ENCODE measurements at places on chromosomes 7 and 10.

DNA sequence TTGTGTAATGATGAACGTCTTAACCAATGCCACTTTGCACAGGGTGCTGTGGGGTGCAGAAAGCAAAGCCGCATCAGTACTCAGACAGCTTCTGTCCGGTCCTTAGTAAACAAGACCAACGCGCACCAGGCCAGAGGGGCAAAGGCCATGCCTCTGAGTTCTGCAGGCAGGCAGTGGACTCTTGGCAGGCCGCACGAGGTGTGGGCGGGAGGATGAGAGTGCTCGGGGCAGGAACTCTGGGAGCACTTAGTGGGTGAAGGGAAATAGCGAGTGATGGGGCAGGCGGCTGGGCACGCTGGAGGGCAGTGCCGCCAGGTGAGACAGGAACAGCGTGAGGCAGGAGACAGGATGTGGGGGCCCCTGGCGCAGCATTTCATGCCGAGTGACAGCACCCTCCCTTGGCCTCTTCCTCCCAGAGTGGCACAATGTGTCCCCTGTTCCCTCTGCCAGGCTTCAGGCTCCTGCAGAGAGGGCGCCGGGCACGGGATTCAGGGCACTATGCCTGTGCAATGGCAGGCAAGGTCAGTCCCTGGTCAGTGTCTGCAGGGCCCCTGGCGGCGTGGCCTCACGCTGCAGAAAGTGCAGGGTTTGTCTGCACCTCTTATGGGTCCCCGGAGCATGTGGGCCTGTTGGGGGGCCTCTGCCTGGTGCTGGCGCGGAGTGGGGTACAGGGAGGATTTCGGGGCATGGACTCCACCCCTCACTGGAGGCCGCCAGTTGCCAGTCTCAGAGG is 60.4 kb downstream of the VIPR2 start:
- H3K4me1 ChIP-seq = no peaks in the 10 kb centered on the region
- no peaks in the 10 kb centered on the region for H3K27me3 ChIP-seq
- H3K36me3 ChIP-seq = no peaks in the 10 kb centered on the region
- no peak for DNase-seq
- no peak overlapping the region for H3K4me3 ChIP-seq
- no peak overlapping the region for H3K27ac ChIP-seq

DNA sequence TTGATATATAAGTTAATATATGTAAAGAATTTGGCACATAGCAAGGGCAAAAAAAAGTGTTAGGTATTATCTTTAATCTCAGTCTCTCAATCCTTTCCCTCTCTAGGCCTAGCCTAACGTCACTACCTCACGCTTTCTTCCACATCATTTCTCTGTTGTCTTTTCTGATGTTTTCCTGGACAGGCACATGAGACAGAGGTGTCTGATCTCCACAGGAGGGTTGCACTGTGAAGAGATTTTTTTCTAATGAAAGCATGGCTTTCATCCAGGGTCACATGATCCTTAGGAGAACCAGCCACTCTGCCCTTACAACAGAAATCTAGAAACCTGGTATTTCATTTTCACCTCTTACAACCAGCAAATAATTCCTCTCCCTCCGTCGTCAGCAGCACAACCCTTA is 1268.3 kb downstream of the XPNPEP1 start:
- H3K27ac ChIP-seq = no peak overlapping the region
- H3K4me1 ChIP-seq = no peaks in the 10 kb centered on the region
- no peak overlapping the region for H3K4me3 ChIP-seq
- H3K36me3 ChIP-seq = no peaks in the 10 kb centered on the region

DNA sequence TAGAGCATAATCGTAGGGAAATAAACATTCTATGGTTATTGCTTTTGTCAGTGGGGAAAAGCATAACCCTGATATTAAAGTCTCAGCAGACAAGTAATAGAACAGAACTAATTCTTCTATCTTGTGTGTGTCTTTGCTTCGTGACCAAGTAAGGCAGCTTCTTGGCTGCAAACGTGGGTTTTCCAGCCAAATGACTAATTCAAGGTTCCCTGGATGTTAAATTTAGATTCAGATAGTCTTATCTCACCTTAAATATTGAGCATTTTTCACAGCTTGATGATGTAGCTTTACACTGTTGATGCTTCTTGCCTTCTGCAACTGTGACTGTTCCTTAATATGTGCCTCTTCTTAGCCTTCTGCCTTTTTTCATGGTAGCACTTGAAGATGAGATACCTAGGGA is 113.0 kb downstream of the EXOC4 start:
- DNase-seq = no peak
- peaks cover 18% of the 10 kb centered on the region for H3K36me3 ChIP-seq
- H3K27ac ChIP-seq = no peak overlapping the region
- H3K27me3 ChIP-seq = no peaks in the 10 kb centered on the region

DNA sequence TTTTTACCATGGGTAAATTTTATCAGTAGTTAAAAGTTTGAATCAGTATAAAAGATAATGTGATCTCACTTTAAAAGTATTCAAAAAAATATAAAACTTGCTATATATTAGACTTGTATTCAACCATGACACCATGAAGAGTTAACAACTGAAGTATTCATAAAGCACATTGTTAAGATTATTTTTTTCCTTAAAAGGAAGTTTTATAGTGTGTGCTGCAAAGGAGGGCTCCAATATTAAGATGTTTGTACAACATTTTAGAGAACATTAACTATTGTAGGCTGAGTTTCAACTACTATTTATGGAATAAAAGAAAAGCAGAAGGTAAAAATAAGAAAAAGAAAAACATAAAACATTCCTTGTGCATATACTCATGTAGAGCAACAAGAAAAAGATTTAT is 24.5 kb upstream of the CUBN start:
- DNase-seq = no peak
- H3K4me1 ChIP-seq = no peaks in the 10 kb centered on the region
- no peaks in the 10 kb centered on the region for H3K27me3 ChIP-seq
- no peak overlapping the region for H3K27ac ChIP-seq
- no peak overlapping the region for H3K4me3 ChIP-seq

GRCh38 chr10:14487488-14487883 is 156.8 kb upstream of the FRMD4A start:
- peaks cover 2% of the 10 kb centered on the region for H3K4me1 ChIP-seq
- H3K27ac ChIP-seq = no peak overlapping the region
- DNase-seq = no peak
- no peak overlapping the region for H3K4me3 ChIP-seq
- H3K36me3 ChIP-seq = peaks cover 4% of the 10 kb centered on the region

GRCh38 chr7:158731761-158732160 is 27.2 kb upstream of the NCAPG2 start:
- no peak overlapping the region for H3K4me3 ChIP-seq
- H3K27ac ChIP-seq = no peak overlapping the region
- peaks cover 25% of the 10 kb centered on the region for H3K36me3 ChIP-seq
- no peak for DNase-seq
- H3K4me1 ChIP-seq = peaks cover 3% of the 10 kb centered on the region

- H3K4me3 ChIP-seq = no peak overlapping the region
- no peak for DNase-seq
- no peaks in the 10 kb centered on the region for H3K4me1 ChIP-seq
Observed at GRCh38 chr7:117270371-117270770, 52.5 kb downstream of the WNT2 start.

- H3K4me3 ChIP-seq = no peak overlapping the region
- no peaks in the 10 kb centered on the region for H3K4me1 ChIP-seq
- no peaks in the 10 kb centered on the region for H3K36me3 ChIP-seq
- peaks cover 17% of the 10 kb centered on the region for H3K27me3 ChIP-seq
Observed at GRCh38 chr10:78384049-78384431, 350.4 kb downstream of the RPS24 start.

GRCh38 chr7:42108803-42109528 is 128.0 kb downstream of the GLI3 start:
- H3K4me3 ChIP-seq = no peak overlapping the region
- no peaks in the 10 kb centered on the region for H3K4me1 ChIP-seq
- H3K27ac ChIP-seq = no peak overlapping the region
- H3K36me3 ChIP-seq = no peaks in the 10 kb centered on the region
- H3K27me3 ChIP-seq = peaks cover 18% of the 10 kb centered on the region

GRCh38 chr7:41731493-41732435 is 28.9 kb upstream of the INHBA start:
- no peak overlapping the region for H3K27ac ChIP-seq
- peaks cover 26% of the 10 kb centered on the region for H3K4me1 ChIP-seq
- peaks cover 2% of the 10 kb centered on the region for H3K36me3 ChIP-seq
- peaks cover 7% of the 10 kb centered on the region for H3K27me3 ChIP-seq

GRCh38 chr7:5495581-5496375 is 72.1 kb upstream of the TNRC18 start:
- H3K4me3 ChIP-seq = no peak overlapping the region
- no peaks in the 10 kb centered on the region for H3K27me3 ChIP-seq
- no peak for DNase-seq

DNA sequence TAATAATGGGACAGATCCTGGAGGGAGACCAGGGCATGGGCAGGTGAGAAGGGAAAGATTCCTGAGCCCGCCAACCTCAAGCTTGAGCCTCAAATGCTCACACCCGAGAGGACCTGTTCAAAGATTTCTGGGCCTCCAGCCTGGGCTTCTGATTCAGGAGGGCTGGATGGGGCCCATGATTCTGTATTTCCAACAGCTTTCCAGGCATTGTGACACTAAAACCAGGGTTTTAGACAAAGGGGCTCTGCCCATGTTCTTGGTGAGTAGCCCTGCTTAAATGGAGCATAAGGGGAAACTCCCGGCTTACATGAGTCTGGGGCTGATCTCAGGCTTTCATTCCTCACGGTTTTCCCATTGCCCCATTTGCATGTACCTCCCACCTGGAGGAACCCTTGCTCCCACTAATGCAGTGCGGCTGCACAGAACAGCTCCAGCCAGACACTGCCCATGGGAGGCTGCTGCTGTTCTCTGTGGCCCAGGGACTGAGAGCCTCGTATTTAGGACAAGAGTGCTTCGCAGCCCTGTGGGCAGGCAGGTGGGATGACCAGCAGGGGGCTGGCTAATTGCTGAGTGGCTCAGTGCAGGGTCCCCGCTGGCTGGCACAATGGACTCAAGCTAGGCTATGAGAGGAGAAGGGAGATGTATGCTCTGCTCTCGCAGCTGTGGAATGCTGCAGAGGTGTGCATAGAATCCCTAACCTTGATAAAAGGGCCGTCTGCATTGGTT is 135.3 kb upstream of the COBL start:
- H3K27me3 ChIP-seq = no peaks in the 10 kb centered on the region
- no peak overlapping the region for H3K4me3 ChIP-seq
- no peaks in the 10 kb centered on the region for H3K36me3 ChIP-seq
- no peaks in the 10 kb centered on the region for H3K4me1 ChIP-seq
- no peak overlapping the region for H3K27ac ChIP-seq

DNA sequence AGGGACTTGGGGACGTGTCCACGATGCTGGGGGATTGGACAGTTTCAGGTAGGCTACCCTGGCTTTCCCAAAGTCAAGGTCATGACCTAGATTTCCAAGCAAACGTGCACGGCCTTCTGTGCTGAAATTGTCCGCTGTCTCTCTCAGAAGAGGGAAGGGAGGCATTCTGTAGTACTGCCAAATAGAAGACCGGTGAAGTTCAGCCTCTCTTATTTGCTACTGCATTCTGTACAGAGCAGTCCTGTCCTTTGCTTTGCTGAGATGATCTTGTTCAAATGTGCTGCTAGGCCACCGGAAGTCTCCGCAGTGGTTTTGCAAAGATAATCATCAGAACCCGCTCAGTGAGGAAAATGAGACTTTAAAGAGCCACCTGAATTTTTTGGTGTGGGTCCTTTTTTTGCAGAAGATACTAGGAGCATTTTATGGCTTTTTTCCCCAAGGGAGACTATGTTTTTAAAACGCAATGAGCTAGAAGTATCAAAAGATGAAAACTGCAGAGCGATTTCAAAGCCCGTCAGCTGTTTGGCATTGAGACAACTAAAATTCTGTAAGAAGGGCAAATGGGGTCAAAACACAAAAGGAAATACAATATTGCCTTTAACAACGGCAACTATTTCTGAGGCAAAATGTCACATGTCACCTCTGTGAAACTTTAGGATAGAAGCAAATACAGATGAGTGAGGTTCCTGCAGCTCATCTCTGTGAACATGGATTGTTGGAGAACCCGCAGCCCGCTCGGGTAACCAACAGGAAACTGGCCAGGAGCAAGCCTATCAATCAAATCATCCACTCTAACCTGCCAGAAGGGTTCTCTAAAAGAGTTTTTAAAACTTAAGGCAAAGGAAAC is 1.3 kb upstream of the NMT2 start:
- H3K36me3 ChIP-seq = peaks cover 2% of the 10 kb centered on the region
- H3K4me1 ChIP-seq = peaks cover 14% of the 10 kb centered on the region
- DNase-seq = no peak
- no peaks in the 10 kb centered on the region for H3K27me3 ChIP-seq
- no peak overlapping the region for H3K4me3 ChIP-seq
- peak overlapping the region; percentile 9 for H3K27ac ChIP-seq

GRCh38 chr7:153829525-153829924 is 222.7 kb upstream of the DPP6 start:
- no peaks in the 10 kb centered on the region for H3K36me3 ChIP-seq
- no peak for DNase-seq
- H3K4me1 ChIP-seq = no peaks in the 10 kb centered on the region
- no peak overlapping the region for H3K4me3 ChIP-seq
- H3K27ac ChIP-seq = no peak overlapping the region

- H3K4me1 ChIP-seq = peaks cover 7% of the 10 kb centered on the region
- peaks cover 28% of the 10 kb centered on the region for H3K27me3 ChIP-seq
- H3K4me3 ChIP-seq = no peak overlapping the region
- H3K36me3 ChIP-seq = no peaks in the 10 kb centered on the region
- no peak overlapping the region for H3K27ac ChIP-seq
- no peak for DNase-seq
Observed at GRCh38 chr10:69446650-69447151, 4.6 kb upstream of the TSPAN15 start.

DNA sequence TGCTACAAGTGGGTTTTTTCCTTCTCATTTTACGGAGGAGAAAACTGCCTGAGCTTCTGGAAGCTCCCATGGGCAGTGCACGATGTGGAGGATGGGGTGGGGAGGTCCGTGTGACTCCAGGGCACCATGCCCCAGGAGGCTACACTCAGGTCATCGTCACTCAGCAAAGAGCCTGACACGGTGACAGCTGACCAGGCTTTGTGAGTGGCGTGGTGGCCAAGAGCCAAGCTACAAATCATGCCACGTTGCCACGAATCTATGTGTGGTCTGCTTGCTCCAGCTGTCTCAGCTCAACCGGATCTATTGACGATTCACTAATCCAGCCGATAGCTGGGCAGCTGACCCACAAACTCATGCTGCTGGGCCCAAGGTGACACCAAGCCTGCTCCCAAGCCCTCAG is 27.6 kb upstream of the C10orf71 start:
- no peak for DNase-seq
- H3K4me3 ChIP-seq = no peak overlapping the region
- peaks cover 4% of the 10 kb centered on the region for H3K36me3 ChIP-seq

DNA sequence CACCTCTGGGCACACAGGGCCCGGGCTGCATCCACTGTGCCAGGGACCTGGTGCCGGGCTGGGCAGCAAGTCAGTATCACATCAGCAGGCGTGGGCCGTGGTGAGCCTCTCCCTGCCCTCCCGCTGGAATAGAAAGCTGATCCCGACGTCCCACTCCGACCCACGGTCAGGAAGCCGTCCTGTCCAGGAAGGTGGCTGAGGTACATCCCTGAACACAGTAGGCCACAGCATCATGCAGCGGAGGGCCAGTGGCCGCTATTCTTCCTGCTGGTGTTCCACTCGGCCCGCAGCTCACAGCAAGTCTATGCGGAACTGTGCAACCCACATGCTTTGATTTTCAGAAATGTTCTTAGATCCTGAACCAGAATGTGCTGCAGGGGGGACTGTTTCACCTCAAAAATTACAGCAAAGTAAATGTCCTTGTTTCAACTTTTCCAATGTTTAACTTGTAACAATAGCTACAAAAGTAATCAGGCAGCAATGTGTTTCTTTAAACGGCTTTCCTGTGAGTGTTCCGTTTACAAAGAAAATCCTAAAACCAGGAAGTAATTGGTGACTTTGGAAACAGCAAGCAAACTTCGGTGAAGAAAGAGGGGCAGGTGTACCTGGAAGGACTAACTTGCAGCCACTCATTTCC is 676 bp upstream of the GPR146 start:
- peaks cover 4% of the 10 kb centered on the region for H3K27me3 ChIP-seq
- H3K4me1 ChIP-seq = peaks cover 21% of the 10 kb centered on the region
- H3K4me3 ChIP-seq = peak overlapping the region; percentile 70
- DNase-seq = no peak
- no peaks in the 10 kb centered on the region for H3K36me3 ChIP-seq
